ENCODE measurements at places on chromosomes 7 and 10. TPM values are rescaled to one million over a fixed set of nuclear protein-coding genes. Genes with fewer than 3 reads are reported as not detected.

DNA sequence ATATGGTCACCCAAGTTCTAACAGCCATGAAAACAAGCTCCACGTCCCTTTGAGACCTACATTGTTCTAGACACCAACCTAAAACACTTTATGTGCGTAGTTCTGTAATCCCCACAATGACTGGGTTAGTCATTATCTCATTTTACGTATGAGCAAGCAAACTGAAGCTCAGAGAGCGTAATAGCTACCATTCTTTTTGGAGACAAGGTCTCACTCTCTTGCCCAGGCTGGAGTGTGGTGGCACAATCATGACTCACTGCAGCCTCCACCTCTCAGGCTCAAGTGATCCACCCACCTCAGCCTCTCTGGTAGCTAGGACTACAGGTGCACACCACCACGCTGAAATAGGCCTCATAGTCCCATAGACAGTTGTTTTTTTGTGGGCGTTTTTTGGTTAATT lies 10.5 kb downstream of the DAGLB start:
- peaks cover 12% of the 10 kb centered on the region for H3K4me1 ChIP-seq
- no peak overlapping the region for H3K4me3 ChIP-seq
- no peak overlapping the region for H3K27ac ChIP-seq
- no peaks in the 10 kb centered on the region for H3K27me3 ChIP-seq
- H3K36me3 ChIP-seq, result peaks cover 18% of the 10 kb centered on the region

GRCh38 chr7:73779517-73779916 lies 9.4 kb upstream of the CLDN3 start:
- peaks cover 6% of the 10 kb centered on the region for H3K4me1 ChIP-seq
- H3K27ac ChIP-seq, result no peak overlapping the region
- H3K36me3 ChIP-seq, result no peaks in the 10 kb centered on the region
- DNase-seq, result no peak
- H3K27me3 ChIP-seq, result no peaks in the 10 kb centered on the region

DNA sequence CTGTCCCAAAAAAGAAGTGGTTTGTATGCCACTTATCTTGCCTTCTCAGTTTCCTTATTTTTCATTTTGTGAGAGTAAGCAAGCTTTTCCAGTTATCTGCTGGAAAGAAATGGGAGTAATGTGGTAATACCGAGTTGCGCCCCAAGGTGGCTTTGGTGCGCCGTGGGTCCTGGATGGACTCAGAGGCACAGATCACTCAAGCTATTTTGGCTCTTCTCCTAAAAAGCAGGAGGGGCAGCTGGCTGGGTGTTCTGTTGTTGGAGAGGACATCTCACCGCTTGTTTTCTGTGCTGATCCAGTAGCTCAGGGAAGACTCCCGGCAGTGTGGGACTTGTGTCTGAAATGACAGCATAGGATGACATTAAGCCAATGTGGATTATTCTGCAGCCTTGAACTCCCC lies 16.4 kb downstream of the PRKRIP1 start:
- no peaks in the 10 kb centered on the region for H3K27me3 ChIP-seq
- no peak overlapping the region for H3K4me3 ChIP-seq
- no peaks in the 10 kb centered on the region for H3K4me1 ChIP-seq
- DNase-seq, result no peak
- peaks cover 58% of the 10 kb centered on the region for H3K36me3 ChIP-seq

KIAA1549 gene
- total RNA-seq, result 12.2 TPM

HPSE2 gene
- not detected for total RNA-seq
